ENCODE measurements at places on chromosomes 16 and 17.
A peak's percentile ranks its signal among the peaks of the same experiment; 100 is the strongest.

- no peak for DNase-seq
These were observed 25.0 kb upstream of the ATP2A3 start for GRCh38 chr17:3989041-3989886.

GRCh38 chr16:73473713-73474112 lies 425.8 kb upstream of the ZFHX3 start:
- no peak for DNase-seq

GRCh38 chr16:82083710-82084353 lies 48.8 kb downstream of the HSD17B2 start:
- no peak for DNase-seq

DNA sequence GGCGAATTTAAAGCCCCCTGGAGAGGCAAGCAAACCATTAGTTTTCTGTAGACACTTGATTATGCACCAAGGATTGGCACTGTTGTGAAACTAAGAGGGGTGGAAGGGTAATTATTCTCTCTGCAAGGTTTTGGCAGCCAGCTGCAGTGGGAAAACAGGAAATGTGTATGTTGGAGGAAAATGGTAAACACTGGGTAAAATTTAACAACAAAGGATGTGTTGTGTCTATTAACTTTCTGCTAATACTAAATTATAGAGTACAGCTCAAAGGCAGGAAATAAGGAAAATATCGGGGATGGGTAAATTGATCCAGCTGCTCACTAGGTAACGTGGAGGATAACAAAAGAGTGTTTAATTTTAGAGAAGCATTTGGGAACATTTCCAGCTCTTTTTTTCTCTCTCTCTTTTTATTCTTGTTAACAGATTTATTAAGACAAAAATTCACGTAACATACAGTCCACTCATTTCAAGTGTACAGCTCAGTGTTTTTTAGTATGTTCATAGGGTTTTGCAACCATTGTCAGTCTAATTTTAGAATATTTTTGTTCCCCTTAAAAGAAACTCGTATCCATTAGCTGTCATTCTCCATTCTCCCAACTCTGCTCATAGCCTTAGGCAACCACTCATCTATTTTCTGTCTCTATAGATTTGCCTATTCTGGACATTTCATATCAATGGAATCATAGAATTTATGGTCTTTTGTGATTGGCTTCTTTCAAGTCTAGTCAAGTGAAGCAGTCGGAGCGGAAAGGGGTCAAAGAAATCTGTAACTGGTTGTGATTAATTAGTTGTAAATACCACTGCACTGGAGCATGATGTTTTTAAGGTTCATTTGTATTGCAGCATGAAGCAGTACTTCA lies 41.8 kb downstream of the TANGO6 start:
- no peak for DNase-seq

- no peak for DNase-seq
These were observed 6.4 kb upstream of the SLFN12L start for GRCh38 chr17:35543856-35544255.

DNA sequence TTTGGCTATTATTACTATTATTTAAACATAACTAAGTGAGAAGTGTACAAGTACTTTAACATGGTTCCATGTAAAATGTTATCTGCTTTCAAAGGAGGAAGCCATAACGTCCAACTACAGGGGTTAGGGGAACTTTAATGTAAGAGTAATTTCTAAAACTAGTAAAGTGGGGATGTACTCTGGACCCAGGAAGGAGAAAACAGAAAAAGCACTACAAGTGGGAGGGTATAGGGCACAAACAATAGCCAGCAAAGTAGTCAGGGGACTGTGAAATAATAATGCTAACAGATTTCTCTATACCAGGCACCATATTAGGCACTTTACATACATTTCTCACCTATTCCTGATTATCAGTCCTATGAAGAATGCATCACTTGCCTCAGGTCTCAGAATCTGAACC lies 19.6 kb downstream of the USP31 start:
- no peak for DNase-seq

DNA sequence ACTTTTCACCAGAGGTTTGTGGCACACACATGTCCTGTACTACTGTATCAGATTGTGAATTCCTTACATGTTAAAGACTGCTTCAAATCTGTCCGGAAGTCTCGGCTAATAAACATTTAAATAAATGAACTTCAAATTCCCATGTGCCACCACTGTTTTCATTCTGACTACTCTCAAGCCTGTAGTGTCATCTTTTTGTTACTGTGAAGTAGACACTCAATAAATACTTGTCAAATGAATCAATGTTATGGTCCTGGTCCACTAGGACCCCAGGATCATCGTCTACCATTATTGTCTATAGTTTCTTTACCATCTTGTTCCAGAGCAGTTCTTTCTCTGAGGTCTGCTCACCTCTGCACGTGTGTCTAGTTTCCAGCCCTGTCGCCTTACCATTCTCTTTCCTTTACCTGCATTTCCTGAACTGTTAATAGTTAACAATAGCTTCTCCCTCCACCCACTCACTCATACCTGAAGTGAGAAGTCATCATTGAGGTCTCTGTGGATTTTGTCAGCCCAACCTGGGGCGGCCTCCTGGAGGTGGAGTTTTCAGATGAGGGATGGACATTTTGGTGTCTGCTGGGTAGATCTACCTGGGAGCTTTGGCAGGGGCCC lies 333.0 kb downstream of the SEC14L1 start:
- DNase-seq: no peak

GRCh38 chr17:41987642-41988041 lies 21.0 kb downstream of the CNP start:
- no peak for DNase-seq

- DNase-seq: no peak
These were observed 57.7 kb downstream of the CMC2 start for GRCh38 chr16:80948886-80949493.

GRCh38 chr17:54277868-54278267 lies 455.1 kb downstream of the KIF2B start:
- DNase-seq: no peak

DNA sequence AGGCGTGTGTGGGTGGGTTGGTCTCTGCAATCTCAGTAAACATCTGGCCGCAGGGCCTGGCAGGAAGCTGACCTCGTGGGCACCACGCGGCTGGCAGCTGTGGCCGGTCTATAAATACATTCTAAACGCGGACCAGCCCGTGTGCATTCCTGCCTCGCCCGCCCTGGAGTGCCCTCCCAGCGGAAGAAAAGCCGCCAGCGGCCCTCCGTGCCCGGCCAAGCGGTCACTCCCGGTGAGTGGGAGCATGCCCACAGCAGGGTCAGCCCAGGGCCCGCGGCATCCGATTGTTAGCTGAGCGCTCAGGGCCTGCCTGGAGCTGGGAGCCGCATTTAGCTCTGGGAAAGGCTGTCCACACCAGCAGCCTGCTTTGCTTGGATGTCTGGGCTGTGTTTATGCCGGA lies 10.3 kb downstream of the ZNF469 start:
- DNase-seq: no peak

DNA sequence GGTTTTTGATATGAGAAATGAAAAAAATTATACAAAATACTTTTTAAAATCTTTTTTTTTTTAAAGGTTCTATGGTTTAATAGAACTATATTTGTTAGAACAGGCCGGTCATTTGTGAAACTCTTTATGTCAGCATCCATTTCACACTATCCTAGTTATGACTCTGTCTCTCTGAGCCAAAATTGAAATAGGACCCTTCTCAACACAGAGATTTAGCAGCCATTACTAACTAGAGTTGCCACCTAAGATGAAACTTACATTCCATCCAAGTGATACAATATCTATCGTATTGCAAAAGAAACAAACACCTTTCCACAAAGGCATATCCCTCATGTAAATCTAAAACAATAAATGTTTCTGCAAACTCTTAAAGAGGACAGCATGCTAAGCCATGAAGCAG lies 249.8 kb downstream of the CDH11 start:
- no peak for DNase-seq

- no peak for DNase-seq
These were observed 15.9 kb upstream of the ATP6V0C start for GRCh38 chr16:2497695-2498484.

- DNase-seq: no peak
These were observed 47.8 kb downstream of the BMERB1 start for GRCh38 chr16:15482068-15482747.

GRCh38 chr17:83175822-83176622 lies 96.6 kb downstream of the METRNL start:
- no peak for DNase-seq

DNA sequence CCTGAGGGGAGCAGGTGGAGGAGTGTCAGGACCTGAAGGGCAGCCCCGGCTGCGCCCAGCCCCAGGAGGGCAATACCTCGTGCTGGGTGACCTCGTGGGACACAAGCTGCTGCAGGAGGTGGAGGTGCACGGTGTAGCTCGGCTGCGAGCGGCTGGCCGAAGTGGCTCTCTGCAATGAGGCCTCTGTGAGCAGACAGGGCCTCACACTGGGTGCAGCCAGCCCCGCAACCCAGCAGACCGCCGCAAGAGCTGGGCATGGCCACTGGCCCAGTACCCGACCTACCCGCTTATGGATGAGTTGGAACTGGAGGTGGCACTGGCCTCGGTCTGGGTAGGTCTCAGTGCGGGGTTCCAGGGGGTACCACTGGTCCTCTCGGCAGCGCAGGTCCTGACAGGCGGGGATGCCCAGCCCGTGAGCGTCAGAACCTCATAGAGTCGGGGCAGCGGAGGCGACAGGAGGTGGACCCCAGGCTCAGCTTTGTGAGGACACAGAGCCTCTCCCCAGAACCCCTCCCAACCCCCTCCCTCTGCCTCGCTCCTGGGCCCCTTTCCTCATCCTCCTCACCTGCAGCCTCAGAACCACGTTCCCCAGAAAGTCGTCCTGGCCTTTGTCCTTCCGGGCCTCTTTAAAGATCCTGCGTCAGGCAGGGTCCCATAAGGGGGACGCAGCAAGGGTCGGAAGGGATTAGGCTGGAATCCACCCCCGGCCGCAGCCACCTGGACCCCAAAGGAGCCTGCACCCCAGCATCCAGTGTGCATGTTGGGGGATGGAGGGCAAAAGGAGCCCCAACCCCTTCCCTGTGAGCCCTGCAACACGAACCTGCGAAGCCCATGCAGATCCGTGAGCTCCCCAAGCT lies 4.0 kb downstream of the UNC13D start:
- DNase-seq: no peak

GRCh38 chr16:73848993-73849392 lies 447.6 kb upstream of the PSMD7 start:
- no peak for DNase-seq

DNA sequence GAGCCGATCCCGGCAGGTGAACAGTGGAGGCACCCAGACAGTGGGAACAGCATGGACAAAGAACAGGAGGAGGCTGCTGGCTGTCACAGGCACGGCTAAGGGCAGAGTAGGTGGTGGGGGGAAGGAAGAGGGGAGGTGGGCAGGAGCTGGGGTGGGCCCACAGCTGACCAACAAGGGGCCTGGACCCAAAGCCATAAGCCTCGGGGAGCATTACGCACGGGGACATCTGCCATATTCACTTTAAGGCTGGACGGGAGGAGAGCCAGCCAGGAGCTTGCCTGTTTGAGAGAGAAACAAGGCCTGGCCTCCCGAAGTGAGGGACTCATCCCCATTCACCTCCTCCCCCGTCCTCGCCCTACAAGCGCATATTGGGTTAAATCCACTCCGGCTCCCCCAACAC lies 19.6 kb upstream of the HAP1 start:
- no peak for DNase-seq

GRCh38 chr16:3549906-3550305 lies 27.3 kb downstream of the NLRC3 start:
- no peak for DNase-seq

DNA sequence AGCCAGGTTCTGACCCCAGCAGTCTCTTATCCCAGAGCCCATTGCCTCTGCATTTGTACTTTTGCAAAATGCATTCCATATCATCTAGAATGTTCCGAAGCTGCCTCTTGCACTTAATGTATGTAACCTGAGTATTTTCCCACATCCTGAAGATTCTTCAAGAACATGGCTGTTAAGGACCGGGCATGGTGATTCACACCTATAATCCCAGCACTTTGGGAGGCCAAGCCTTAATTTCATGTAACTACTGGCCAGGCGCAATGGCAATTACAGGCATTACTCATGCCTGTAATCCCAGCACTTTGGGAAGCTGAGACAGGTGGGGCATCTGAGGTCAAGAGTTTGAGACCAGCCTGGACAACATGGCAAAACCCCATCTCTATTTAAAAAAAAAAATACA lies 31.7 kb upstream of the GAN start:
- DNase-seq: no peak

DNA sequence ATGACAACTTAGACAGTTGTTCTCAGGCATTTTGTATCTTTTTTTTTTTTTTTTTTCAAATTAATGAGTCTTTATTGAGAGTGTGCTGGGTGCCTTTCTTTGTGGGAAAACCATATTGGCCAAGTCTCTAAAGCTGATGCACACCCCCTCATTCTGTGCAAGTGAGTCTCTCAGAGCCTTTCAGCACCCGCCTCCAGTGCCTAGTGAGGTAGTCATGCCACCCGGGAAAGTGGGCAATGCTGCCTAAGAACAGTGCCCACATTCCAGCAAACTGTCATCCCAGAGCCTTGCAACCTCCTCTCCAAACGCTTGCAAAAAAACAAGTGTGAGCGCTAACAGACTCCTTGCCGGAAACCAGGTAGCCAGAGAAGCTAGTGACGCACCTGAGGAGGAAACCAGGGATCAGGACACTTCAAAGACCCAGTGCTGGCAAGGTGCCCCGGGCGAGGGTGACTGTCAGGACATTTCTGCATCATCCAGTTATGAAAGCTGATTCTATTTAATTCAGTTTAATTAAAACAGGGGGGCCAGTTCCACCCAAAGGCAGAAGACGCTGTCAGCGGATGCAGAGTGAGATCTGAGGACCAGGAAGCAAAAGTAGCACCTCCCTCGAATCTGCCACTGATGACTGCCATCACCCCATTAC lies 34.9 kb downstream of the SMARCE1 start:
- DNase-seq: peak; percentile 84

DNA sequence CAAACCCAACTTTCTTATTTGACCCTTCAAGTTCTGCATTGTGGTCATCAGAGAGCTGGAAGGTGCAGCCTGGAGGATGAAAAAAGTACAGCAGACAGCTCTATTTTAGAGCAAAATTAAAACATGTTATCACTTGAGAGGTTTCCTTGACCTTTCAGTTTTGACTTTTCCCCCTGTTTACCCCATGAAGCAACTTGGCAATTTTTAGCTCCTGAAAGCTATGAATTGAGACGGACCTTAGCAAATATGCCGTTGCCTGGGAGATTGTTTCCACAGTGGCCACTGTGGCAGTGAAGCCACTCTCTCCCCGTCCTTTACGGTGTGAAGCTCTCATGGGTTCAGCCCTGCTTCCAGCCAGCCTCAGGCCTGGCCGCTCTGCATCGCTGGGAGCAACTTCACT lies 398.6 kb downstream of the CPPED1 start:
- DNase-seq: no peak

DNA sequence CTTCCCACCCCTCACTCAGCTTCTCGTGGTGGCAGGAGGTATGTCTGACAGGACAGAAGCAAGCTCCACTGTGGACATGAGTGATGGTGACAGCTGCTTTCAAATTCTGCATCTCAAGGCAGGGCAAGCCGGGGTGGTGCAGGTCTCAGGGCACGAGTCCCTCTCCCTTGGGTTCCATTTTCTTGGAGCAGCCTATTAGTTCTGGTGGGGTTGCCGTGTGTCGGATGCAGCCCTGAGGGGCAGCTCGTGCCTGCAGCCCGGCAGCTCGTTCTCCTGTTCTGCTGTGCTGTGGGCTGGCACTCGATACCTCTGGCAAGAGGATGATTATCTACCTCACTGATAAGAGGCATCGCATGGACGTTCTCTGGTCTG lies 16.5 kb upstream of the CLEC18C start:
- no peak for DNase-seq

GRCh38 chr17:69561462-69561861 lies 147.0 kb downstream of the MAP2K6 start:
- no peak for DNase-seq
